ENCODE measurements at places on chromosomes 2 and 18.

DNA sequence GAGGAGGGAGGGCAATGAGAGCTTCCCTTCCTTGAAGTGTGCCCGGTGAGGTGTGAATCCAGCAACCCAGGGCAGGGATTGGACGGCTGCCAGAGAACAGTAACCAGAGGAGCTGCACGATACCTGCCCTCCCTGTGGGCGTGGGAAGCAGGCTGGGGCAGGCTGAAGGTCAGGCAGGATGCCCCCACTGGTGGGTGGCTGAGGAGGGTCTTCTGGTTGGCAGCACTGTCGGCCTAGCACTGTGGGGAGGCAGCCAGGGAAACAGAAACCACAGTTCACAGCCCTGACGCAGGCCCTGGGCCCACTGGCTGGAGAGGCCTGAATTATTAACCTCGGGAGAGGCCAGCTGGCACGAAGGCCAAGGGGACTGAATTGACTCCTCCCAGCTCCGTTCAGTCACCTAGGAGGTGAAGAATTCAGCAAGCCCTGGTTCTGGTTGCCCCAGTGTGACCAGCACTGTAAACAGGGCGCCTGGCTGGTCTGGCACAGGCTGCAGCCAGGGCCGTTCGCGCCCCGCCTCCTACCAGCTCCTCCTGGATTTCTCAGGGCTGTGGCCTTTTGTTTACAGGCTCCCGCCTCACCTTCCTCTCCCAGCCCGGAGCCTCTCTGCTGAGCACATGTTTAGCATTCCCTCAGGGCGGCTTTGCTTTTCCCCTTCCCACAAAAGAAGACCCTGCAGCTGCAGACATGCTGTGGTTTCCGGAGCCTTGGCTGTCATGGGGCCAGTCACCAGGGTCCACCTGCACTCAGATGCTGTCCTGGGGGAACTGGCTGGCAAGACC lies 97.8 kb downstream of the B3GNT2 start:
- no peak for DNase-seq

GRCh38 chr2:76641506-76641905 lies 880.7 kb downstream of the LRRTM4 start:
- DNase-seq, result no peak

- DNase-seq, result no peak
These were observed 7.5 kb upstream of the RIT2 start for GRCh38 chr18:43122955-43123354.

DNA sequence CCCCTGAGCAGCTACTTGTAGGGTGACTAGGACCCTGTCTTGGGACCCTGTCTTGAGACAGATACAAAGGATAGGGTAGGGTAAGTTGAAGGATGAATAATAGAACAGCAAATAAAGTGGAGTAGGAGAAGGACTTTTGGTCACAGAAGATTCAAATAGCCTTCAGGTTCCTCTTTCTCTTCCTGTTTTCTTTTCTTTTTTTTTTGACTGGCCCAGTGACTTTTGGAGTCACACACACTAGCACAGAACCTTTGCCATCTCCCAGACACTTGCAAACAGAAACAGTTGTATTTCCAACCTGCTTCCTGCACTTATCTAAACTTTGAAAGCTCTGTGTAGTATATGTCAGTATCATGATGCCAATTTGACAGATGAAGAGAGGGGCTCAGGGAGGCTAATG lies 108.2 kb downstream of the TDRD15 start:
- no peak for DNase-seq

DNA sequence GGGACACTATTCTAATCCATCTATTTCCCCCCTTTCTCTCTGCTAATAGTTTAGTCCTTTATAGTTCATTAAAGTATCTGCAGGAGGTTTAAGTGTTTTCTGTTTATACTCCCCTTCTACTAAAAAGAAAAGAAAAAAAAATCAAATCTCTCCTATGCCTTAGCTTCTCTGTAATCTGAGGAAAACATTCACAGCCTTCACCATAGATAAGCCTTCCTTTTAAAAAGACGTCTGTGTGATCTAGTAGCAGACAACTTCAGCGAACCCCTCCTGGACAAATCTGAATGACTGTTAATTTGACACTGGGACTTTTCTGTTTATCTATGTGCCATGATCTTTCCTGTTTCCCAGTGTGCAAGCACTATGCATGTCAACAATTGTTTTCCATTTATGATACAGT lies 70.4 kb upstream of the CDH19 start:
- no peak for DNase-seq

DNA sequence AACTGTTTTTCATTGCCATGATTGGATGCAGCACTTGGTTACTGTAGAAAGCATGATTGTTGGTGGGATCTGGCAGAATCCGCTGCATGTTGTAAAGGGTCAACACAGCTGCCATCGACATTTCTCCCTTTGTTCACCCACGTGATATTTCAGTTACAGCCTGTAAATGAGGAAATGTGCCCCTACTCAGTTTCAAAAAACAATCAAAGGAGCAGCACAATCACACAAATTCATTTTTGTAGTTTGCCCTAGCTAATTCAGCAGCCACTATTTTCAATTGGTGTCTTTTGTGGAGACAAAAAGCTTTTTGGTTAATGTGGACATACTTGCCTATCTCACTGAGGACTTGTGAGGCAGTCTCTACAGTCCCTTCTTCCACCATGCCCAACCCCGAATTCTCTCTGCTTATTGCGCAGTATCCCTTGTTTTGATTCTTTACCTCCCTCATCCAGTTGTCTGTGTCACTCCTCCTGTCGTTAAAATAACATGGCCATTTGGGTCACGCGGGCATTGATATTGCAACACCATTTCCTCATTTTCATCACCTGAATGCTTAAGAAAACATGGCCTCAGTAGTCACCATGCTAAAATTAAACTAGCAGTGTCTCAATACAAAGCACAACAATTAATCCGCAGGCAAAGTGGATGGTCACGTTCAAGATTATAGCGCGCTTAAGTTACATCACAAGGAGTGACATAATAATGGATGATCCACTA lies 6.4 kb upstream of the PROC start:
- no peak for DNase-seq

GRCh38 chr2:173574324-173575112 lies 219.8 kb downstream of the CDCA7 start:
- peak; percentile 21 for DNase-seq

DNA sequence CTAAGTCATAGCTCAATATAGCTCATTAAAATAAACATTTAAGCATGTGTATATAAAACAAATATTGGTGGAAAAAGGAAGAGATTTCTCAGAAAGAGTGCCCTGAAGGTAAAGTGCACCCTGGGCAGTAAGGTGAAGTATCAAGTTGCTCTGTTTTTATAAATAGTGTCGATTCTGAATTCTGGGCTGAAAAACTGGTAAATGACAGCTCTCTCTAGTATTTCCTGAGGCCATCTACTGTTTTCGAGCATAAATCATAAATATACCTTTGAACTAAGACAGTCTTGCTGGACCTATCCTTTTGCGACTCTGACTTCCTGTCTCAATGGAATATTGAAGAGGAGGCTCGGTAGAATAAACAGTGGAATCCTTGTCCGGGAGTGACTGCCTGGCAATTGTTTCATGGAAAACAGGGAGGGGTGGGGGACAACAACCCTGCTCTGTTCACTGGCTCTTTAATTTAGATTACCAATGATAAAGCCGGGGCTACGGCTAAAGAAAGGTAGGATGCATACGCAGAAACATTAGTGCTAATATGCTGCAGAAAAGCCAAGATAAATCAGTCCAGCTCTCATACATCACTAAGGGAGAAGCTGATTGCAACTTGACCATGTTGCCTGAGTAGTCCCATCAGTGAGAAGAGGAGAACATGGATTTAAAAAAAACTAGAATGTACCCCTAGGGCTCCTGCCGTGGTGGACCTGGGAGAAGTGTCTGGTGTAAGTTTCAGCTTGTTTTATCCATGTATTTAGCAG lies 124.1 kb downstream of the RAPGEF4 start:
- no peak for DNase-seq

- no peak for DNase-seq
These were observed 276.2 kb downstream of the CELF4 start for GRCh38 chr18:37289423-37289822.

- DNase-seq, result no peak
These were observed 60.9 kb downstream of the LOXHD1 start for GRCh38 chr18:46596119-46596518.

GRCh38 chr2:44785433-44785832 lies 156.1 kb upstream of the SIX3 start:
- DNase-seq, result no peak

DNA sequence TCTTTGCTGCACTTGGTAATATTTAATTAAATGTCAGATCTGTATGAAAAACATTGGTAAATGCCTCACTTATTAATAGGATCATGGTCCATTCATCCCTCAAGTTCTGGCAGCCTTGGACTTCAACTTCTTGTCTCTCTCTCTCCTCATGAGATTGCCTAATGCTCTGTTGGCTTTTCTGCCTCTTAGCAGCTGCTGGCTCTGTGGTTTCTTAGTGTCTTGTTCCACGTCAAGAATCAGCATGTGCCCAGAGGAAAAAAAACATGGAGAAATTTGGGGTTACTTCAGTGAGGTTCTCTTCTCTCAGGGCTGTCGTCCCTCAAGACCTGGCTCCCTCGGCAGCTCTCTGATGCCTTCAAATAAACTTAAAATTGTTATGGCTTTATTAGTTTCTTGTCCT lies 75.4 kb downstream of the TAF4B start:
- DNase-seq, result peak; percentile 25

DNA sequence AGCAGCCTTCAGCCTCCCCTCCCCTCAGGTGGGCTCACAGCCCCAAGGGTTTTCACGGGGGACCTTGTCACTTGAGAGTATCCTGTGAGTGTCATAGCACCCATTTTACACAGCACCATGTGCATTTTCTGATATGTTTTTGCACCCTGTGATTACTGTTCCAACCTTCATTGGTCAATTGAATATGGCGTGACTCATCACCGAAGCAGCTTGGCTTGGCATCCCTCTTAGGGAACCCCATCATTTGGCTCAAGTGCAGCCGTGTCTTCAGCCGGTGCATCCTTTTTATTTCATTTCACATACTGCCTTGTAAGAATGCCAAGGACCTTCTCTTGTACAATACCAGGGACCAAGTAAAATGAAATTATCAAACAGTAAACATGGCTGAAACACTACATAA lies 57.6 kb downstream of the NPAS2 start:
- DNase-seq, result no peak

DNA sequence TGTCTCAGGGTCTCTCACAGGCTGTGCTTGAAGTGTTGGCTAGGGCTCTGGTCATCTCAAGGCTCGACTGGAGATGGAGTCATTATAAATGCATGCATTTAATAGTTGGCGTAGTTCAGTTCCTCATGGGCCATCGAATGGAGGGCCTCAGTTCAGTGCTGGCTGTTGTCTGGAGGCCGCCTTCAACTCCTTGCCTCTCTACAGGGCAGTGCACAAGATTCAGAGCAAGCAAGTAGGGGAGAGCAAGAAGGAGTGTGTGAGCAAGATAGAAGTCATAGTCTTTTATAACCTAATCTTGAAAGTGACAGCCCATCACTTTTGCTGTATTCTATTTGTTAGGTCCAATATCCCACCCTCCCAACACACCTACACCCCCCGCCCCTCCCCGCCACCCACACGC lies 137.5 kb downstream of the BABAM2 start:
- no peak for DNase-seq

- DNase-seq, result no peak
These were observed 234.4 kb downstream of the RPIA start for GRCh38 chr2:88925770-88926462.

DNA sequence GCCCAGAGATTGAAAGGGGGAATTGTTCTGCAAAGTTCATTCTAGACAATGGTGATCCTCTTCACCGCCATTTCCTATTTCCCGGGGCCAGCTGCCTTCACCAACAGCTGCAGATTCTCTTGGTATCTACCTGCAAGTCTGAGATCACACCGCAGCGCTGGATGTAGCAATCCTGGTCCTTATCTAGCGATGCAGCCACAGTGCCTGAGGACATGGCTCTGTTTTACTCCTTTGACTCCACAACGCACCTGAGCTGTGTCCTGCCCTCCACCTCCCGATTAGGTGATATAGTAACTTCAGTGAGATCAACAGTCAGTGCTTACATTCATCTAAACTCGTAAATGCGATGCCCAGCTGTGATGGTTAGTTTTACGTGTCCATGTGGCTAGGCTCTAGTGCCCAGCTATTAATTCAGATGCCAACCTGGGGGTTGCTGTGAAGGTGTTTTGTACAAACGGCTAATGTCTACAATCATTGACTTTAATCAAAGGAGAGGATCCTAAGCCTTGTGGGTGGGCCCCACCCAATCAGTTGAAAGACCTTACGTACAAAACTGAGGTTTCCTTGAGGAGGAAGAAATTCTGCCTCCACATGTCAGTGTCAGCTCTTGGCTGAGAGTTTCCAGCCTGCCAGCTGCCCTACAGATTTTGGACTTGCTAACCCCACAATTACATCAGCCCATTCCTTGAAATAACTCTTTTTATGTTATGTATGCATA lies 189.8 kb downstream of the SH3BP4 start:
- no peak for DNase-seq

DNA sequence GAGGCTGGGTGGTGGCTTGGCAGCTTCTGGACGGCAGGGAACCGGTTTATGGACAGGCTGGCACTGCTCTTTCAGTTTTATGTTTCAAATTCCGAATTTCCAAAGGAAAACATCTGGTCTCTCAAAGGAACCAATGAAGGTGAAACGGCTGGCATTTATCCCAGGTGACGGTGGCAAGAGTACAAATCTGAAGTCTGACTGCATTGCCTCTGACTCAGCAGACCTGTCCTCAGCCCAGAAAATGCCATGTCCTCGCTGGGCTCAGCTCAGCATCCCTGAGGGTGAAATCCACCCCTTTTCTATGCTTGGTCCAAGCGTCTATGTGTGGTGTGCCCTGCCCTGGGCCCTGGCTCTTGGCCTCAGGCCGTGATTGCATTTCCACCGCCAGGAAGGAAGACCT lies 38.1 kb downstream of the NAPG start:
- no peak for DNase-seq

GRCh38 chr2:73993778-73994177 lies 9.1 kb downstream of the TET3 start:
- no peak for DNase-seq

DNA sequence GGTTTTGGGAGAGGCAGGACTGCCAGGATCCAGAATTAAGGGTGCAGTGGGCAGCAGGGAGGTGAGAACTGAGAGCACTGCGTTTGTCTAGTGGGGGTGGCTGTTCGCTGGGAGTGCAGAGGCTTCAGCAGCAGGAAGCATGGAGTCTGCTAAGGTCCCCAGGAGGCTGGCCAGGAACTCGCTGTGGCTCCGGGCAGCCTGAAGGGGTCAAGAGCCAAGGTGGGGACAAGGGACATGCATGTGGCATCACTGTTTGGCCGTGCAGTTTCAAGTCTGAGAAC lies 43.2 kb upstream of the SEMA4C start:
- no peak for DNase-seq

- no peak for DNase-seq
These were observed 885 bp upstream of the DSEL start for GRCh38 chr18:67517444-67517765.
